ENCODE measurements at places on chromosomes 7 and 10.

- H3K4me1 ChIP-seq, result peaks cover 22% of the 10 kb centered on the region
- H3K36me3 ChIP-seq, result no peaks in the 10 kb centered on the region
These were observed 121.7 kb downstream of the WDFY4 start for GRCh38 chr10:48806342-48806741.

DNA sequence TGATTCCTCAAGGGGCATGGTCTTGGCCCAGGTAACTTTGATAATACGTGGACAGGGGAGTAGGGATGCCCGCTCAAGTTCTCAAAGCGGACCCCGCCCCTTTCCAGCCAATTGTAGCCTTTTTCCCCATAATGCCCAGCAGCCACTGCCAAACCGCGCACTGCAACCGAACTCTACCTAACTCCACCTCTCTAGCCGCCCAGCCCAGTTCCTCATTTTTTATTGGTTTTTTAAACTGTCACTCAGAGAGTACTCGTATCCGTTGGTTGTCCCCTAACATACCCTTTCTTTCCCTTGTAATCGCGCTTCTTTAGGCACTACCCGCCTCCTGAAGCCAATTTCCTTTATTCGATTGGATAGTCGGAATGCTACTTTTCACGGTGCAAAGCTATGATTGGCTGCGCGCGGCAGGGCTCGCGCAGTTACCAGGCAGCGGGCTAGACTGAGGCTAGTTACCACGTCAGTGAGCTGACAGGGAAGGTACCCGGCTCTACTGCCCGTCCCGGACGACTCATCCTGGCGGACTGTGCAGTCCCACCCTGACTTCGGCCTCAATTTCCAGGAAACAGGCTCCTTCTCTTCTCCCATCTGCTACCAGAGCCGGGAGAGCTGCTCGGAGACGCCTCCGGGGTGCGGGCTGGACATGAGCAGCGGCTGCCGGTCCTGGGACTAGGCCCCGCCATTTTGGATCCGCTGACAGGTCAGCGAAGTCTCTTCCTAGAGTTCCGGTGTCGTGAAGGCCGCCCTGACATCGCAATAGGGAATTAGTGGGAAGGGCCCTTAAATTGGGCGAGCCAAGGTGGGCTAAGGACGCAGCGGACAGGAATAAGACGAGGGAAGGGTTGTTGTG, at the start of gene GBF1:
GBF1 (plus strand) TSS at position 451 of the 850 bp plus-strand sequence. CDS start 13,407 bp downstream, outside the sequence.
- H3K27ac ChIP-seq, result peak within 1 kb of the TSS; percentile 84
- peaks cover 60% of the 10 kb centered on the region for H3K4me1 ChIP-seq
- H3K27me3 ChIP-seq, result peaks cover 20% of the 10 kb centered on the region
- peak within 1 kb of the TSS; percentile 74 for H3K4me3 ChIP-seq
- DNase-seq, result peak; percentile 96
- peaks cover 14% of the 10 kb centered on the region for H3K36me3 ChIP-seq

DNA sequence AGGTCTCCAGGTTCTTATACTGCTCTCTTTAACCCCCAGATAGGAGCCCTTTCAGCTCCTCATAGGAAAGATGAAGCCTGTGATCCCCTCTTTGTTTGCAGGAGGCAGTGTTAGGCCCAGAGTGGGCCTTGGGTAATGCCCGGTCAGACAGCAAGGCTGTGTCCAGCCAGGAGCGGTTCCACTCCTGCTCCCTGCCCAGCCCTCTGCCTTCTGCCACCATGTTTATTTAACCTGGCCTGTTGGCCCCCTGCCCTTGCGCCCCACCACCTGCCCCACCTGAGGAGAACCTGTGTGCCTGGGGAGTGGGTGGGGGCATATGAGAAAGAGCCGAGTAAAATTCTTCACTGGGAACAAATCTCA, 24.3 kb downstream of the CDH23 start:
- DNase-seq, result no peak
- no peak overlapping the region for H3K4me3 ChIP-seq
- H3K27ac ChIP-seq, result no peak overlapping the region
- no peaks in the 10 kb centered on the region for H3K4me1 ChIP-seq
- H3K36me3 ChIP-seq, result no peaks in the 10 kb centered on the region

GRCh38 chr7:39507866-39508551, 58.2 kb upstream of the YAE1 start:
- no peak overlapping the region for H3K27ac ChIP-seq

DNA sequence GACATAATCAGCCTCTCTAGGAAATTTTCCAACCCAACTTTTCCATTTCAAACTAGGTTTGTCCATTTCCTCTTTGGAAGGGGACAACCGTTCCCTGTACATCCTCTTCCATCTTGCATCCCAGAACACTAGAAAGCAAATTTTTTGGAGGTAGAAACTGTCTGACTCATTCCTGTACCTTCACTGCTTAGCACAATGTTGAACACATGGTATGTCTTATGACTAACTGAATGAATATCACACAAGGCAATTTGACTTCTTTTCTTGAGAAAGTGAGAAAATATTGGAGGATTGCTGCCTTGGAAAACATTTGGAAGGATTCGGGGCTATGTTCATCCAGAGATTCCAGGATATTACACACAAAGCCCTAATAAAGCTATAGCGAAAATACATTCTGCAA, 289.1 kb downstream of the FGFR2 start:
- H3K27me3 ChIP-seq, result no peaks in the 10 kb centered on the region
- DNase-seq, result no peak
- H3K27ac ChIP-seq, result no peak overlapping the region
- no peaks in the 10 kb centered on the region for H3K4me1 ChIP-seq
- no peak overlapping the region for H3K4me3 ChIP-seq
- no peaks in the 10 kb centered on the region for H3K36me3 ChIP-seq

All from CD4-positive, alpha-beta T cell (primary cell).